MM.1S (cell line): ENCODE measurements at places on chromosomes 6 and 20.

GRCh38 chr6:126701676-126702560 lies 362.0 kb downstream of the CENPW start:
- DNase-seq: peak; percentile 63

GRCh38 chr6:80566361-80566760 lies 459.9 kb downstream of the BCKDHB start:
- no peak for DNase-seq

GRCh38 chr6:108027056-108027455 lies 47.5 kb downstream of the OSTM1 start:
- no peak for DNase-seq

- DNase-seq: no peak
These were observed 28.9 kb downstream of the UTRN start for GRCh38 chr6:144314003-144314485.

- peak; percentile 50 for DNase-seq
These were observed 5.5 kb downstream of the ANKEF1 start for GRCh38 chr20:10040070-10040975.

DNA sequence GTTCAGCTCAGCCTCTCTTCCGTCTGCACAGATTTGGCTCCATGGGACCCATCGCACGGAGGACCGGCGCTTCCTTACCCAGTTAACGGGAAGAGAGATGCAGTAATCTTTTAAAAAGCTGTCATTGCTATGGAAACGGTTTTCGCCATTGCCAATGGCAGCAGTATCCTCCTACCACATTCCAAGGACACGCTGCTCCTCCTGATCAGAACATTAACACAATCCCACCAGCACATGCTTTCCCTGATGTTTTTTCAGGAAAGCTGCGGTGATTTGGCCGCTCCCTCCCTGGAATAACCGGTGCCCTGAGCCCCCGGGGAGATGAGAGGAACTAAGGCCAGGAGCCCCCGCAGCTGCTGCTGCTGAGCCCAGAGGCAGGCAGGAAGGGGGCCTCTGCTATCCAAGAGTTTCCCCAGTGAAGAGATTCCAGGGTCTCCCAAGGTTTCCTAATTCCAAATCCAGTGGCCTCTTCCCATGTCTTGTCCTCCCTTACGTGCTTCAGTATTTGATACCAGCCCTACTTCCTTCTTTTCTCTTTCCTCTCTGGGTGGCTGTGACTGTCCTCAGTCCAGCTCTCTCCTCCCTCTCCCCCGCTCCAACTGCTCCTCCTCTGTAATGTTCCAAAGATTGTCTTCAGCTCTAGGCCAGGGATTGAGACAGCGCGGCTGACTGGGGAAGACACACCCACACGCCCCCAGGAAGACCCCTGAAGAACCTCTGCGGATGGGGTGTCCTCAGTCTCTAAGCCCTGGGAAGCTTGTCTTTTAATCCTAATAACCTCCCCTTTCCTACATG lies 2.6 kb downstream of the BNIP5 start:
- DNase-seq: no peak

- no peak for DNase-seq
These were observed 61.8 kb upstream of the MLN start for GRCh38 chr6:33865478-33866077.

- no peak for DNase-seq
These were observed 57.0 kb upstream of the CD93 start for GRCh38 chr20:23143098-23143497.

DNA sequence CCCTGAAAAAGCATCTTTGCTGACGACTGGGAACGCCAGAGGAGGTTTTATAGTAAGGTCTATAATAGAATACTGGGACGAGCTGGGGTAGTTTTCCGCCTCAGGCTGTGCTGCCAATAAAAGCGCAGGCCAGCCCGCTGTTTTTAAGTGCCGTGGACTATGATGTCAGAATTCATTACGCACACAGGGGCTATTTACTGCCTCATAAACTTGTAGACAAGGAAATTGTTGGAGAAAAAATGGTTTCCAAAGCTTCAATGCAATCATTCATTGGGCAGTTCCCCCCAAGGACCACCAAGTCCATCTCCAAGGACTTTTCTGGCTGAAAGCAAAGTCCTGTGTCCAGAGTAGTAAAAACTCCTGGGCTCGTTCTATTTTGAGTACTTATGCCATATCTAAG lies 20.4 kb upstream of the FOXF2 start:
- no peak for DNase-seq

DNA sequence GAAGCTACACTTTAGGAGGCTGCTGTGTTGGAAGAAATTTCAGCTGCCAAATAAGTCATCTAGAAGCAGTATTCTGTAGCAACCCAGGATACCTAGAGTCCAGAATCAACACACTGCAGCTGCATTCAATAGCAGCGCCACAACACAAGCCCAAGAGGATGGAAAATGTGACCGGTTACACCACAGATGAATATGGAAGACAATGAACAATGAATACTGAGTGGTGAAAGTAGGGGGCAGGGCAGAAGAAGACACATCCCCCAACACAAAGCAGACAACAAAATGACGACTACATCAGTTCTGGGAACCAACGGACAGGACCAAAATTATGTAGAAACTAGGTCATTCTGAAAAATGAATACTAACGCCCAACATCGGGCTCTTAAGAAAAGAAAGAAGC lies 38.2 kb downstream of the KIF6 start:
- no peak for DNase-seq

DNA sequence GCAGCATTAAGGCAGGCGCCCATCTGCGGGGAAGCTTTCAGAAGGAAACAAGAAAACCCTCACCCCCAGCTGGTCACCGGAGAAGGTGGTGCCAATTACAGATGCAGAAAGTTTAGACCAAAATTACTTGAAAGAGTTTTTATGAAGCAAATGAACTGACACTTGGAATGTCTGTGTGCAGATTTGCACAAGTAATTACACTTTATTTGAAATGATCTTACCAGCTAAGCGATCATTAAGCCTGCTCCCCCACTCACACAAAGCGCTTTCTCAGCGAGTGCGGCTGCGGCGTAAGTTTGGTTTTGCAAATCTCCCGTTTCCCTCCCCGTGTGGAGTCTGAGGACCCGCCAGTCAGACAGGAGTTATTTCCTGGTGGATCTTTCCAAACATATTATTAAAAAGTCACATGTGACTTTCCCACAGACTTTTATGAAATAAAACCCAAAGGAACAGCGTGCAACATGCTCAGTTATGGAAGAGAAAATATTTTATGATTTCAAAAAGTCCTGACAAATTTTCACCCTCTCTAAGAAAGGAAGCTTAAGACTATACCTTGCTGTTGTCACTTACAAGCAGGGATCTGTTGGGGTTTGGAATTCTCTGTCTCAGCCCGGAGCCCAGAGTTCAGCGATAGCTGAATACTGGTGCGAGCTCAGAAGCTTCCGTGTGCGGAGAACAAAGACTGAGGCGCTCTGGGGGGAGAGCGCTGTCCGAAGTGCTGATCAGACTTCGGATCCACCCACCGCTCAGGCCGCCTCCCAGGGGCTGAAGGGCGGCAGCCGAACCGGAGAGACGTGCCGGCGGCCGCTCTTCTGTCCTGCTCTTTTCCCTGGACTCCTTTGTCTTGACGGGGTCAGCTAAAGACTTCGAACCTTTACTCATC lies 2.7 kb upstream of the MYT1 start:
- DNase-seq: no peak

GRCh38 chr6:140773276-140773675 lies 1359.4 kb upstream of the GJE1 start:
- no peak for DNase-seq

GRCh38 chr20:33853507-33853813 lies 42.3 kb downstream of the CHMP4B start:
- DNase-seq: no peak

- no peak for DNase-seq
These were observed 23.9 kb upstream of the YWHAB start for GRCh38 chr20:44861531-44862006.

DNA sequence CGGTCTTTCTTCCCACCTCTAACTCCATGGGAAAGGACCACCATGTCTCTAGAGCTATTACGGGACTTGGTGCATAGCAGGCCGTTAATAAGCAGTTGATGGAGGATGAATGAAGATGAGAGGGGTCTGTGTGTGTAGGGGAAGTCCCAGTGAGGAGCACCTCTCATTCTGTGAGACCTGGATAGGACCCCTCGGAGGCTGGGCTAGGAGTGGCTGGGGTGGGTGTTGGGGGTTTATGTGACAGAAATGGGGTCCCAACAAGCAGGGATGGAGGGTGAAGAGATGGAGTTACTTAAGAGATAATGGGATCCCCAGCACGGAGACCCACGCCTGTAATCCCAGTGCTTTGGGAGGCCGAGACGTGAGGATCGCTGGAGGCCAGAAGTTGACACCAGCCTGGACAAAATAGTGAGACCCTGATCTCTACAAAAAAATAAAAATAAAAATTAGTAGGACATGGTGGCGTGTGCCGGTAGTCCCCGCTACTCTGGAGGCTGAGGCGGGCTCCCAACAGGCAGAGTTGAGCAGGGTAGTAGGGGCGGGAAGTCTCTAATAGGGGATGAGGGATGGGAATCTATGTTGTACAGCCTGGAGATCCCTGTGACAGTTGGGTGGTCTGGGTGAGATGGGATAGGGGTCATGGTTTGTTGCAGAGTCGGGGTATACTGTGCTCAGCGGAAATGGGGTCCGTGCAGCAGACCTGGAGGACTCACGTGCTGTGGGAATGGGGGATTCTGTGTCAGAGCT lies 677 bp upstream of the ZNF341 start:
- no peak for DNase-seq

DNA sequence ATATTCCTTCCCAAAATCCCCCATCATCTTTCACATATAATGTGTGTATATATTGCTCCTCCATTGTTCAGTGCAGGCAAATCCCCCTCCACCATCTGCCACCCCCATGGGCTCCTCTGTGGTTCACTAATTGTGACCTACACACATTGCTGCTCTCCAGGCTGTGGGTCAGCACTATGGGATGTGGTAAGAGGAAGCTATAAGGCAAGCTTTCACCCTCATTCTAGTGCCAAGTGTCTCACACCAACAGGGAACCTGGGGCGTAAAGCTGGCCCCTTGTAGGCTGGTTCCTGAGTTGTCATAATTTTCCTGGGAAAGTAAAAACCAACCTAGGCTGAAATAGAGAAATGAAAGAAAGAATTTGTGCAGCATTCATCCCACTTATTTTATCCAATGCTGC lies 16.8 kb downstream of the FKBP1A start:
- DNase-seq: no peak

- no peak for DNase-seq
These were observed 1.7 kb upstream of the AIG1 start for GRCh38 chr6:143058987-143059386.

- no peak for DNase-seq
These were observed 312.8 kb upstream of the SPTLC3 start for GRCh38 chr20:12695937-12696336.

DNA sequence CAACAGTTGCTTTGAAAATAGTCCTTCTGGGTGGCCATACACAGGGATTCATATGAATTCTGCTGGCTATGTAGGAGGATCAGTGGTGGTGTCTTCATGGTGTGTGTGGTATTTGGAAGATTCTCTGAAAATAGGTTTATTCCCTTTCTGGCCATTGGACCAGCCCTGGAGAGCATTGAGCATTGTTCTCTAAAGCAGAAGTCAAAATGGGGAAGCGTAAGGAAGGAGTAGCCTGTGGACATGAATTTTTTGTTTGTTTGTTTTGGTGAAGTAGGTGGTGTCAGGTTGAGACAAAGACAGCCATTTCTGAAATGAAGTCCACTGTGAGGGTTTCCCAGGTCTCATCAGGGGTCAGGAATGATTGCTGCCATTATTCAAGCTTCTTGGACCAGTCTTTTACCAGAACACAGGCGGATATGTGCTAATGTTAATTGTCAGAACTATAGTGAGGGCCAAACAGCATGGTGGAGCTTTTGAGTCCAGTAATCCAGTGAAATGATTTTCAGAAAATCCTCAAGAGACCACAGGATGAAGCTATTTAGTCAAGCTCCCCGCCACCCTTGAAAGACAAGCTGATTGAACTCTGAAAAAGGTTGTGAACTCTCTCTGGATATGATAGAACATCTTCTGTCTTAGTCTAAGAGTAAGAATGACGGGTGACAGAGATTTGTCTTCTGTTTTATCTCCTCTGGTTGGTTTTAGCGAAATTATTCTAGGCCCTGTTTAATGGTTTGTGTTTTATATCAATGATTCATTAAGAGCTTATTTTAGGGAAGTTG lies 60.0 kb downstream of the DNAH8 start:
- DNase-seq: no peak

GRCh38 chr6:142545147-142545546 lies 243.3 kb downstream of the ADGRG6 start:
- no peak for DNase-seq

- DNase-seq: no peak
These were observed 17.1 kb upstream of the SASH1 start for GRCh38 chr6:148325316-148326068.

GRCh38 chr6:142485256-142485655 lies 183.4 kb downstream of the ADGRG6 start:
- DNase-seq: no peak

DNA sequence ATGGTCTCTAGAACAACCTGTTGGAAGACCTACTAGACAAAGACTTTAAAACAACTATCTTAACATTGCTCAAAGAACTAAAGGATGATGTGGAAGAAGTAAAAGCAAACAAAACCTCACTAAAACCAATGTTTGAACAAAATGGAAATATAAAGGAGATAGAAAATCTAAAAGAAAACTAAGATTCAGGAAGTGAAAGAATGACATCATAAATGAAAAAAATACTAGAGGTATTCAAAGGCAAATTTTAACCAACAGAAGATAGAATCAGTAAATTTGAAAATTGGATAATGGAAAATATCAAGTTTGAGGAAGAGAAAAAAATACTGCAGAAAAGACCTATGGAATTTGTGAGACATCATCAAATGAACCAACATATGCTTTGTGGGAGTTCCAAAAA lies 914.1 kb upstream of the GJE1 start:
- DNase-seq: no peak

DNA sequence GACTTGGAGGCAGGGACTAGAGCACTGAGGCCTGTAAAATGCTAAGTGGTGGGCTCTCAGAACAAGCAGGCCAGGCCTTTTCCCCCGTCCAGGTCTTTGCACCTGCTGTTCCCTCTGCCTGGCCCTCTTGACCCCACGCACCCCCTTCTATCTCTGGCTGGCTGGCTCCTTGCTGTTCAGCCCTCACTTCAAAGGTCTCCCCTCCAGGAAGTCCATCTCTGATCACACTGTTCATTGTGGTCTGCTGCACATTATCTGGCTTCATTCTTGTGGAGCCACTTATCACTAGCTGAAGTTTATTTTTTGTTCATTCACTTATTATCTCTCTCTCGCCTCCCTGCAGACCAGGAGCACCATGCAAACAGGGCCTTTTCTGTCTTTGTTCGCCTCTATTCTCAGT lies 24.5 kb downstream of the SLC13A3 start:
- DNase-seq: no peak

DNA sequence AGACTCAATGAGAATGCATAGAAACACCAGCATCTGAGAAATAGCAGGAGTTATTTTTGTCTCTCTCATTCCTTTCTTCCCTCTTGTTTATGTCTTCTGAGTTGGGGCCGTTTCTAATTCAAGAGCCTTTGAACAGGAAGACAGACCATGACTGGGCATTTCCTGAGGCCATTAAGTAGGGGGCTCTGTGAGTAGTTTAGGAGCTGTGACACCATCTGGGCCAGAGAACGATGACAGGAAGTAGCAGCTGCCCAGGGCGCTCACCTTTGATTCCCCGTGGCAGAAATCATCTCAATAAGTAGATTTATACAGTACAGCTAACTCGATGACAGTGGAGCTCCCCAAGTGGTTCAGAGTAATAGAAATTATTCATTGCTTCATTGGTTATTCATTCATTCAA lies 298.4 kb upstream of the PLN start:
- DNase-seq: peak; percentile 26

- DNase-seq: no peak
These were observed 109.7 kb downstream of the BCAS1 start for GRCh38 chr20:53960579-53961272.
